RKO (cell line): ENCODE measurements at places on chromosomes 13 and 19.

- DNase-seq = no peak
Observed at GRCh38 chr19:3609779-3610719, 3.4 kb upstream of the TBXA2R start.

DNA sequence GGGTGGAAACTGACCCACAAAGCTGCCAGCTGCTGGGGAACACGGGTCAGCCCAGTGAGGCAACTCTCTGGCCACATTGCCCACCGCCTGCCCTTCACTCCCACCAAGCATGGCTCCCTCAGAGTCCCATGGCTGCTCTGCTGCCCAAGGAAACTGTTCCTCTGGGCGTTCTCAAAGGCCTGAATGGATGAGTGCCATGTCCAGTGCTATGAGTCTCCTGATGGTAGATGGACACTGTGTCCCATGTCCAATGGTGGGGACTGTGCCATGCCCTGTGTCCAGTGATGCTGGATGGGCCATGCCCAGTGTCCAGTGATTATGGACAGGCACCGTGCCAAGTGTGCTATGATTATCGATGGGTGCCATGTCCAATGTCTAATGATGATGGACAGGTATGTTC lies 88.8 kb downstream of the ANKRD10 start:
- DNase-seq = no peak

GRCh38 chr13:77378662-77379061 lies 51.8 kb upstream of the MYCBP2 start:
- no peak for DNase-seq

DNA sequence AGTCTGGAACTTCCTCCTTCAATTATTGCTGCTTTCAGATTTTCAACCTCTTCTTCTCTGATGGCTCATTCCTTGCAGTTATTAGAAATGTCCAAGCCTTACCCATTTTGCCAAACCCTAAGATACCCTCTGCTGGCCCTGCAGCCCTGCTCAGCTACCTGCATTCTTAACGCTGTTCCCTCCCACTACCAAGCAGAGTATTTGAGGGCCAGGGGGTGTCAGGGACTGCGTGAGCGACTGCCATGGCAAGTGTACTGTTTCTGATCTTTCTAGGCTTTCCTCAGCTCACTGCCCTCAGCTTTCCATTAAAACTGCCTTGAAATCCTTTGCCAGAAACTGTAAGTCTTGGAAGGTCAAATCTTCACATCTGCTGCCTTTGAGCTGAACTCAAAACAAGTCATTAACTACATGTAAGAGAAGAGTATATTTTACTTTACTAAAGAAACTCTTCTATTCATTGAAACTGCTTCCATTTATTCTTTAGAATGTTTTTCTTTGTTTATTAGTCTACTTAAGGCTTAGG lies 41.0 kb downstream of the HS6ST3 start:
- no peak for DNase-seq

DNA sequence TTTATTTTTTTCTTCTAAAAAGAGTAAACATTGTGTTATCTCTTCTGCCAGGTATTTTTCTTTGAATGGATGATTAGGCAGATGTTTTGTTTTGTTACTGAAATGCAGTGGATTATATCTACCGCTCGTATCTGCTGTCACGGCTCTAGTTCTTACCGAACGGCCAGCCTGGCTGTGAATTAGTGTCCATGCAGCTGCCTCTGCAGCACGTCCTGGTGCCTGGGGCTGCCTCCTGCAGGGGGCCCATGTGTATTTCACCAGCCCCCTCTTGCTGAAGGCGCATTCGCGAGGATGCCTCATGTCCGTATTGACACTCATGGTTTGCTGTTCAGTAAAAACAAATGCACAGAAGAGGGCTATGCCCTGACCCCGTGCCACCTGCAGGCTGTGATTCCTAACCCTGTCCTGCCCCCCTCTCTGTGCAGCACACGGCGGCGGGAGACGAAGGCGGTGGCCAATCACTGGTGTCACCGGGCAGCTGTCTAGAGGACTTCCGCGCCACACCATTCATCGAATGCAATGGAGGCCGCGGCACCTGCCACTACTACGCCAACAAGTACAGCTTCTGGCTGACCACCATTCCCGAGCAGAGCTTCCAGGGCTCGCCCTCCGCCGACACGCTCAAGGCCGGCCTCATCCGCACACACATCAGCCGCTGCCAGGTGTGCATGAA lies 49.9 kb downstream of the RAB20 start:
- no peak for DNase-seq
